Activated CD4-positive, CD25-positive, alpha-beta regulatory T cell treated with anti-CD3 and anti-CD28 coated beads, Interleukin-2, amount 50 U/mL, for 72 hours (primary cell): ENCODE measurements at places on chromosomes 6 and 20.

GRCh38 chr6:27281105-27281539 lies 31.0 kb downstream of the POM121L2 start:
- DNase-seq, result no peak

DNA sequence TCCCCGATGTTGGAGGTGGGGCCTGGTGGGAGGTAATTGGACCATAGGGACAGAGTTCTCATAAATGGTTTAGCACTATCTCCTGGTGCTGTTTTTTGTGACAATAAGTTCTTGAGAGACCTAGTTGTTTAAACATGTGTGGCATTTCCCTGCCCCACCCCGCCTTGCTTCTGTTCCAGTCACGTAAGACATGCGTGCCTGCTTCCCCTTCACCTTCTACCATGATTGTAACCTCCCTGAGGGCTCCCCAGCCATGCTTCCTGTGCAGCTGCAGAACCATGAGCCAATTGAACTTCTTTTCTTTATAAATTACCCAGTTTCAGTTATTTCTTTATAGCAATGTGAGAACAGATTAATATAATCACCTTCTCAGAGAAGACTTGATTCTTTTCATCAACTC lies 2.5 kb upstream of the RNF144B start:
- no peak for DNase-seq

GRCh38 chr6:49513153-49513989 lies 13.6 kb downstream of the GLYATL3 start:
- DNase-seq, result no peak

- DNase-seq, result no peak
These were observed 12.4 kb downstream of the MAP1LC3A start for GRCh38 chr20:34570859-34571306.

DNA sequence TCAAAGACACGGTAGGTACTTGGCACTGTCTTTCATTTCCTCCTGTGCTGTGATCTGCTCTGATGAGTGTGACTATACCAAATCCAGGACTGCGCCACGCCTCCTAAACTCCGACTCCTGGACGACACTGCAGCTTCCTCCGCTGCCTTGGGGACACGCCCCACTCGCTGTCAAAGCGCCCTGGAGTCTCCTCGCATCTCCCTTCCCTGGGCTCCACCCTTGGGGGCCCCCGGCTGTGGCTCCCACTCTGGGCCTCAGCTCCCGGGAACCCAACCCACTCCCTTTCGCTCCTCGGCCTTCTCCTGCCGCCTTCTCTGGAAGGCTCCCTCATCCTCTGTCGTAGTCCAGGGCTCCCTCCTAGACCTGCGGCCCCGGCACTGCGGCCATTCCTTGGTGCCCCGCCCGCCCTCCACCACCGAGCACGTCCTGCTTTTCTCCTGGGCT lies 61.2 kb downstream of the RSPH3 start:
- no peak for DNase-seq

DNA sequence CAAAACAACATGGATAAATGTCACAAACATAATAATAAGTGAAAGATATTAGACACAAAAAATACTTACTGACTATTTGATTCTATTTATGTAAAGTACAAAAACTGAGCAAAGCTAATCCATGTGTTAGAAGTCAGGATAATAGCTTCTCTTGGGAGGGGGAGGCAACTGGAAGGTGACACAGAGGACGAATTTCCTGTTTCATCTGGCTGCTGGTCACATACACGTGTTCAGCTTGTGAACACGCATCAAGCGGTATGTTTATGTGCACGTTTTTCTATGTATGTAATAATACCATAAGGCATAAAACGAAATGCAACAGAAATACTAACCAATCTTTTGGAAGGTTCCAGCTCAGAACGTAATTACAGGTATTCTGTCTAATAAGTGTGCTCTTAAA lies 54.3 kb downstream of the MKKS start:
- DNase-seq, result no peak

DNA sequence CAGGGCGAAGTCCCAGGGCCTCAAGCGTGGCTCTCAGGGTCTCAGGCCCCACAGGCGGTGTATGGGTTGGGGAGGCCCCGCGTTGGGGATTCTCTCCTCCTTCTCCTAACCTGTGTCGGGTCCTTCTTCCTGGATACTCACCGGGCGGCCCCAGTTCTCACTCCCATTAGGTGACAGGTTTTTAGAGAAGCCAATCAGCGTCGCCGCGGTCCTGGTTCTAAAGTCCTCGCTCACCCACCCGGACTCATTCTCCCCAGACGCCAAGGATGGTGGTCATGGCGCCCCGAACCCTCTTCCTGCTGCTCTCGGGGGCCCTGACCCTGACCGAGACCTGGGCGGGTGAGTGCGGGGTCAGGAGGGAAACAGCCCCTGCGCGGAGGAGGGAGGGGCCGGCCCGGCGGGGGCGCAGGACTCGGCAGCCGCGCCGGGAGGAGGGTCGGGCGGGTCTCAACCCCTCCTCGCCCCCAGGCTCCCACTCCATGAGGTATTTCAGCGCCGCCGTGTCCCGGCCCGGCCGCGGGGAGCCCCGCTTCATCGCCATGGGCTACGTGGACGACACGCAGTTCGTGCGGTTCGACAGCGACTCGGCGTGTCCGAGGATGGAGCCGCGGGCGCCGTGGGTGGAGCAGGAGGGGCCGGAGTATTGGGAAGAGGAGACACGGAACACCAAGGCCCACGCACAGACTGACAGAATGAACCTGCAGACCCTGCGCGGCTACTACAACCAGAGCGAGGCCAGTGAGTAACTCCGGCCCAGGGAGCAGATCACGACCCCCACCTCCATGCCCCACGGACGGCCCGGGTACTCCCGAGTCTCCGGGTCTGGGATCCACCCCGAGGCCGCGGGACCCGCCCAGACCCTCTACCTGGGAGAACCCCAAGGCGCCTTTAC lies at the start of gene HLA-G:
TSS of gene HLA-G (plus strand) at position 247 of the 892 bp plus-strand sequence. CDS start at position 267, 20 bp downstream.
- DNase-seq, result no peak

GRCh38 chr20:18412221-18412901 lies 54.5 kb downstream of the DZANK1 start:
- no peak for DNase-seq

GRCh38 chr6:132115714-132116366 lies 164.7 kb upstream of the CCN2 start:
- no peak for DNase-seq

DNA sequence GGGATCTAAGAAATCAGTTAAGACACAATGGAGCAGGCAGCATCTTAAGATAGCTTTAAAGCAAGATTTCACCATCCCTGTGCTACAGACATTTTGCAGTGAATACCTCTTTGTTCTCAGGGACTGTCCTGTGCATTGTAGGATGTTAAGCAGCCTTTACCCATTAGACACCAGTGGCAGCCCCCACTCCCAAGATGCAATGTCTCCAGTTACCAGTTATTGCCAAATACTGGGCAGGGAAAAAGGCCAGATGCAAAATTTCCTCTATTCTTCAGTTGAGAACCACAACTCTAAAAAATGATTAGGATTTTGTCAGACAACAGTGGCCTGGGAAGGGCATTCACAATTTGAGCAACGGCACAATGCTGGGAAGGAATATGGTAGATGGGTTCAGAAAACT lies 6.1 kb downstream of the FBXO5 start:
- no peak for DNase-seq

- DNase-seq, result no peak
These were observed 6.6 kb upstream of the GFRA4 start for GRCh38 chr20:3669710-3670367.

DNA sequence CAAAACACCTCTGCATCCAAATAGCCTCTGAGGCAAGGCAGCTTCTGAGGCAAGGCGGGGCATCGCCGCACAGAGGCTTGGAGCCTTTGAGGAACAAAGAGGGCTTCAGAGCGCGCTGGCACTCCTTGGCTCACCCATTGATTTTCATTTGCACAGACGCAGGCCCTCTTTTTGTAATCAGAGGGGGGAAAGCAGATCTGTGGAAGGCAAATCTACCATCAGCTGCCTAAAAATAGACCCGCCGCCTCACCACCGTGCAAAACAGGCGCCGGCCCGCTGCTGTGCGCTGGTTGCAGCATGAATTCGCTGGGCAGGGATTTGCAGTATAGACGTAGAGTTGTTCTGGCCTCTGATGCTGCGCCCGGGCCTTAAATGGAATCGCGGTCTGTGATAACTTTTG lies 69.9 kb upstream of the STMND1 start:
- no peak for DNase-seq

- DNase-seq, result no peak
These were observed 62.2 kb upstream of the FABP7 start for GRCh38 chr6:122717350-122717749.

- DNase-seq, result no peak
These were observed 154.1 kb downstream of the CD24 start for GRCh38 chr6:106820412-106820852.

DNA sequence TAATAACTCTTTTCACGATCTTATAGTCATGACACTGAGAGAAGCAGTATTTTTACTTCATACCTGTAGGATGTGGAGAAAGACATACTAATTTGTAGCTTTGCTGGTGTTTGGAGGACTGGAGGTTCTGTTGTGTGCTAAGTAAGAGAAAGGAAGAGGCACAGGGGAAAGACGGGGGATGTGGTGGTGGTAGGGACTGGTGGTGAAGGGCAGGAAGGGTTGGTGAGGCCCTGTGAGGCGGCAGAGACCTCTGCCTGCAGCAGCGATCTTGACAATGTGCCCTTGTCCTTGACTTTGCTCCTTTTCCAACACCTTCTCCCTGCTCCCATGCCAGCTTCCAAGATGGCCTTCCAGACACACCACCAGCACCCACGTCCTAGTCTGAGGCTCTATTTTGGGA lies 32.6 kb upstream of the MPC1 start:
- peak; percentile 31 for DNase-seq

- no peak for DNase-seq
These were observed 62.7 kb upstream of the ZNF133 start for GRCh38 chr20:18225632-18226031.

DNA sequence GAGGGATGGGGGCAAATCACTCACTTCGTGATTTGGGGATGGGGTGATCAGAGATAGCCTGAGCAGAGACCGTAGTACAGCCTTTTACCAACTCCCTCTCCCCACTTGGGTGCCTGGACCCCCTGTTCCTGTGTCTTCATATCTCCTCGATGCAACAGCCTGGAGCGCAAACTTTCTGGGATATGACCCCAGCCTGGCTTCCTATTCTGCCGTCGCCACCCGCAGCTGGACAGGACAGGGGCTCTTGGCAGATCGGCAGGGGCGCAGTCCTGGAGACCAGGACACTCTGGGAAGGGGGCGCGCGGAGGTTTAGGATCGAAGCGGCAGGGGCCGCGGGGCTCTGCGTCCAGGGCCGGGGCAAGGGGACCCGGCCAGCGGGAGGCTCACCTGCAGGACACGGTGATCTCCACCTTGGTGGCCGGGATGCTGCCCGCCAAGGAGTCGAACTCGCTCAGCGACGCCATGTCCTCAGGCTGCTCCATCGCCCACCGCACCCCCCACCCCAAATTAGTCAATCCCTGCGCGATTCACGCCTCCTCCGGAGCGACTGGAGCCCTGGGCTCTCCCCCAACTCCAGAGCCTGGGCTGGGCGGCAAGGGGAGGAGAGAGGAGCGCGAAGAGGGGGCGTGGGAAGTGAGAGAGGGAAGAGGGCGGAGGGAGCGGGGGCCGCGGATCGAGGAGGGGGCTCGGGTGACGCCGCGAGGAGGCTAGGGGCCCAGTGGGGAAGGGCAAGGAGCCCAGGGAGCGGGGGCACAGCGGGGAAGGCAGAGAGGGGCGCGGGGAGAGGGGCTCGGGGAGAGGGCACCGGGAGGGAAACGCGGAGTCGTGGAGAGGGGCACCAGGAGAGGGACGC lies at the start of gene CPNE5:
TSS of gene CPNE5 (minus strand) at position 549 of the 853 bp plus-strand sequence. CDS start at position 482, 67 bp downstream.
- DNase-seq, result no peak

GRCh38 chr20:51828762-51829161 lies 26.4 kb upstream of the SALL4 start:
- no peak for DNase-seq
